Progenitor cell of endocrine pancreas (in vitro differentiated cells): ENCODE measurements at places on chromosomes 2 and 18.

GRCh38 chr2:1571477-1572417 is 158.5 kb downstream of the TPO start:
- DNase-seq, result no peak

DNA sequence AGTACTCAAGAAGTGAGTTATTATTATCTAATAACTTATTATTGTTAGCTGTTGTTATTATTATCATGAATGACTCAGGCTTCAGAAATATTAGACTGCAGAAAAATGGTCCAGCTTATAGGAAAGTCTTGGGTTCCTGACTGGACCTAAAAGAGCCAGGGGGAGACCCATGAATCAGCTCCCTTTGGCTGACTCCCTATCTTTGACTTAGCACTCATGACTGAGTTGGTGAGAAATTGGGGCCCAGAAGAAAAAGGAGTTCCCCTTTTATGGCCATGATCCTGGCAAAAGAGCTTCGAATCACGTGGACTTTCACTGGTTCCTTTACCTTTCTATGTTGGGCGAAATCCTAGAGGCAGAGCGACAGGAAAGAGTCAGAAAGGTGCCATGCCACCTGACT is 145.8 kb downstream of the MYO3B start:
- DNase-seq, result no peak

GRCh38 chr2:30894498-30895119 is 87.4 kb upstream of the CAPN13 start:
- no peak for DNase-seq

- DNase-seq, result no peak
Measured at GRCh38 chr2:157261199-157261782, 3.8 kb downstream of the GALNT5 start.

GRCh38 chr2:48204750-48205136 is 298.4 kb upstream of the FBXO11 start:
- DNase-seq, result no peak

DNA sequence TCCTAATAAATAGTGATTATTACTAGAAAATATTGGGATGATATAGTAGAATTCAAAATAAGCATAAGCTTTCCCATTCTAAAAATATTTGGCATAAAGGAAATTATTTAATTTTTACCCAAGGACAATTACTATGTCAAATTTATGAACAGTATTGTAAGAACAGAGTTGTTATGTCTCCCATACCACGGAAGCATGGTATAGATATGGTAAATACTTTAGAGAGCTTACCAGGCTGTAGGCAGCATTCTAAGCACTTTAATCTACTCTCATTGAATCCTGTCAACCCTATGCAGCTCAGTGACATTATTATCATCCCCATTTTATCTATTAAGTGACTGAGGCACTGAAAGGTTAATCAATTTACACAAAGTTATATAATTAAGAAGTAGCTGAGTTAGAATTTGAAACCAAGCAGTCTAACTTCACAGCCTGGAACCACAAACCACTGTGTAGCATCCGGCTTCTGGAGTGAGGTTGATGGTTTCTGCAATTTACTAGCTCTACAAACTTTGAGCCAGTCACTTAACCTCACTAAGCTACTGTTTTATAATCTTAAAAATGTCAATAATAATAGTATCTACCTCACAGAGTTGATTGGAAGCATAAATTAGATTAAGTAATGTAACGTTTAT is 323.7 kb downstream of the ARHGAP15 start:
- no peak for DNase-seq

GRCh38 chr2:235744161-235744560 is 250.3 kb downstream of the AGAP1 start:
- no peak for DNase-seq

DNA sequence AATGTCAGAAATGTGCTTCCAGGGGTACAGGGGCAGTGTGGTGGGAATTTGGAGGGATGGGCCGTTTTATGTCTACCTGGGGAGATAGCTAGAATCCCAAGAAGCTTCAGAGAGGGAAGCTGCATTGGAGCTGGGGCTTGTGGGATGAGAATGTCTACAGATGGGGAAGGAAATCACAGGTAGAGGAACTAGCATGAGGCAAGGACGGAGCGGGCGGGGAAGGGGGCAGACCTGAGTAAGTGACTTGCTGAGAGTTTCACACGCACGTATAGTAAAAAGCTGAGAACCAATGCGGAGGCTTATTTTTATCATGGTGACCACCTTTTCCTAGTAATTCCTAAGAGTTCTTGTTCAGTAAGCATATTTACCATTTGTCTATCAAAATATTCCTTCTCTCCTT is 6.3 kb downstream of the C2orf80 start:
- DNase-seq, result no peak

- DNase-seq, result no peak
Measured at GRCh38 chr2:208163489-208163888, at the start of gene CRYGA. CRYGA (minus strand) TSS chr2:208163589; CDS start chr2:208163556, 33 bp downstream.

DNA sequence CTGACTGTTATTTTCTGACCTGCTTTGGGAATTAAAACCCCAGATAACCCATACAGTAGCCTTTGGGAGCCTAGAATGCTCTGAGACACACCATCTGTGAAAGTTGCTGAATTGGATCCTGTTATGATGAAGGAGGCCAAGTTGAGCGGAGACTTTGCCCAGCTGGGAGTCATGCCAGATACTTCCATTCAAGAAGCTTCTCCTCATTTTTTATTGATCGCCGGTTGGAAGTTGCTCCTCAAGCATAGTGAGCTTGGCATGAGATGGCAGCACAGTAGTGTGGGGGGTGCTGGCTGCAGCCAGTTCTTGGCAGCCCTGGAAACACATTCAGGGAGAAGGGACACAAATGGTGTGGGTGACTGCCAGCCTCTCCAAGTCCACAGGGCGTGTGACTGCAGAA is 270.7 kb upstream of the NRP2 start:
- no peak for DNase-seq

GRCh38 chr2:121030523-121030922 is 254.5 kb downstream of the TFCP2L1 start:
- no peak for DNase-seq

- no peak for DNase-seq
Measured at GRCh38 chr18:57909620-57910019, 106.5 kb upstream of the ATP8B1 start.

DNA sequence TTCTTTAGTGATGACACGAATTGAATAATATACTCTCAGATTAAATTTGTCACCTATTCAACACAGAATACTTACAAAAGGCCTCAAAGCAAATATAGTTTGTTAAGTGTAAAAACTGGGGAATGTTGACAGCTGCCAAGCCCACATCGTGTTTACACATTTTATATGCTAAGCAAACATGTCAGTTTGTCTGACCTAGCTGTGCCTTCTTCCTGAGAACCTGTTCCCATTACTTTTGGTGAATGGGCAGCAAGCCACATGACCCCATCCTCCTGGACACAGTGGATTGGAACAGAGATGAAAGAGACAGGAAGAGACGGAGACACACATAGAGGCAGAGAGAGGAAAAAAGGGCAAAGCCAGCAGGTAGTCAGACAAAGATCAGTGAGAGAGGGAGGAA is 22.9 kb upstream of the CUL3 start:
- DNase-seq, result no peak

DNA sequence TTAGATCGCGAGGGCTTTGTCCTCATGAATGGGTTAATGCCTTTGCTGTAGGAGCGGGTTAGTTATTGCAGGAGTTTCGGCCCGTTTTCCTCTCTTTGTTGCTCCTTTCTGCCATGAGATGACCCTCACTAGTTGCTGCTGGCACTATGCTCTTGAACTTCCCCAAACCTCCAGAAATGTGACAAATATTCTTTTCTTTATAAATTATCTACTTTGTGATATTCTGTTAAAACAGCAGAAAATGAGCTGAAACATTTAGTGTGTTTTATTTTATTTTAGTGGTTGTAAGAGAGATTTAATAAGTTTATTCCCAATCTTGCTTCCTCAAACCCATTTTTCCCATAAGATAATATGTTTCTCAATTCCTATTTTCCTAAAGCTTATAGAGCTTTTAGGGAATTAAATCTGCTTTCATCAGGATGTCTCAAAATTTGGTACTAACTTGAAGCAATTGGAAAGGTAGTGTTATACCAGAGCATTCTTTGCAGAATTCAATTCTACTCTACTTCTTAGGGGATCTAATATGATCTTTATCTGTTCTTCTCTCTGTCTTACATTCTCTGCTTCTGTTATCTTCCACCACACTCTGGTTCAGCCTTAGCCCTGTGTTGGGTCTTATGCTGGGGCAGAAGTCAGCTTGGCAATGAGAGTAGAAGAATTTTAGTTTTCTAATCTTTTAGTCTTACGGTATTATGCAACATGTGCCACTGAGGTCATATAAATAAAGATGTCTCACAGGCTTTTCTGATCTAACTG is 23.1 kb downstream of the DDX1 start:
- DNase-seq, result no peak

GRCh38 chr2:150100336-150100735 is 387.1 kb downstream of the RND3 start:
- no peak for DNase-seq

DNA sequence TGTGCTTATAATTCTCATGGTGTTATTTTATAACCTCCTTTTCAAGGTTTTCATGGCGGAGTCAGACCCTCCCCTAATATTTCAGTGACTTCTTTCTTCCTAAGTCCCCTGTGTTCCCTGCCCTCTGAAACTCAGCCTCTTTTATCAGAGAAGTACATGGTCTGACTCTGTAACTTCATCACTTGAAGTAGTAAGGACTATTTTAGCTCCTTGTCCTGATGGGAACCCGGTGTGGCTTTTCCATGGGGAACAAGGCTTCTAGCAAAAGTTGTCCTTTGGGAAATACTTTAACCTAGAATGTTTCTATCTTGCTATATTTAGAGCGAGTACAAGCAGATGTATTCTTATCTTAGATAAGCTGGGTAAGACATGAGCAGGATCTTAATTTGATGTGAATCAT is 117.5 kb downstream of the TRIB2 start:
- no peak for DNase-seq

- no peak for DNase-seq
Measured at GRCh38 chr2:126579868-126580267, 76.1 kb upstream of the GYPC start.

DNA sequence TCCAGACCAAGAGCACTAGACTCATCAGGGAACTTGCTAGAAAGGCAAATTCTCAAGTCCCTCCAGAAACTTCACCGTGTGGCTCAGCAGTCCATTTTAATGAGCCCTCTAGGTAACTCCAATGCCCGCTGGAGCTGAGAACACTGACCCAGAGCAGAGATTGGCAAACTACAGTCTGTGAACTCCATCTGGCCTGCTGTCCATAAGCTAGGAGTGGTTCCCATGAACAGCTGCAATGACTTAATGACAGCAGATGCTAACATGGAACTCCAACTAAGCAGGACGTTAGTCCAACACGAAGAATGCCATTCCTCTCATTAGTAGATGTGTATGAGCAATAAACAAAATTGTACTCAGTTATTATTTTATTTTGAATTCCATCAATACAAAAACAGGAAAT is 371.9 kb downstream of the STK39 start:
- DNase-seq, result no peak

DNA sequence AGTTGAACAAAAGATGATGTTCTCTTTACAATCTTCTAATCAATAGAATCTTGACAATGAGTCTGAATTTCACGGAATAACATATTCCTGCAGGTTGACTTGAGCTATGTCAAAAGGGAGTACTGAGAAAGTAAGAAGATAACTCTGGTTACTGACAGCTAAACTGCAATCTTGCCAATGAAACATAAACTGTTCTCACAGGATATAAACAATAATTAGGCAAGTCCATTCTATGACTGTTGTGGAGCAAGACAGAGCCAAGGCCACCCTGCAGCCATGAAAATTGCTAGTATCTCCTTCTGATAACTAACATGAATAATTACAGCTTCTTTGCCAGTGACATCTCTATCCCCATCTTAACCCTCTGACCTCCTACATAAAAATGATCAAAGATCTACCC is 6.3 kb upstream of the RPRD1A start:
- DNase-seq, result no peak

DNA sequence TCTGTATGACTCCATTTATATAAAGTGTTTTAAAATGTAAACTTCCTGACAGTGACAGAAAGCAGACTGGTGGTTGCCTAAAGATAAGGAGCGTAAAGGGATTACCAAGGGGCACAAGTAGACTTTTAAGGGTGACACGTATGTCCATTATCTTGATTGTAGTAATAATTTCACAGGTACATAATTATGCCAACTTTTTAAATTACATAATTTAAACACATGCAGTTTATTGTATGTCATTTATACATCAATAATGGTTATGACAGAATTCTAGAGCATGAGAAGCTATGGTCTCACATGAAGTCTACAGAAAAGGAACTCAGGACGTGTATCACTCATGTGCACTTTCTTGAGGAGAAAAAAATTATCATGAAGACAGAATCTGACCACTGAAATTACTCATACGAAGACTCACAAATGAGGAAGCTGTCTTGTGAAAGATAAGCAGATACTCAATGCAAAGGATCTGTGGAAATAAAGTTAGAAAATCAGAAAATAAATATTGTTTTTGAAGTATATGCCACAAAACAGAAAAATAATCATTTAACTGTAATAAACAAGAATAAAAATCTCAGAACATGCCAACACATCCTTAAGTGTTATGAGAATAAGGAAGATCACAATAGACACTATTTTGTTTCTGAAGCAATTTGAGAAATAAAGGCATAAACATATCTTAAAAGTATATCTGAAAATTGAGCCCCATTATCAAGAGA is 84.4 kb downstream of the TMEM131 start:
- no peak for DNase-seq

DNA sequence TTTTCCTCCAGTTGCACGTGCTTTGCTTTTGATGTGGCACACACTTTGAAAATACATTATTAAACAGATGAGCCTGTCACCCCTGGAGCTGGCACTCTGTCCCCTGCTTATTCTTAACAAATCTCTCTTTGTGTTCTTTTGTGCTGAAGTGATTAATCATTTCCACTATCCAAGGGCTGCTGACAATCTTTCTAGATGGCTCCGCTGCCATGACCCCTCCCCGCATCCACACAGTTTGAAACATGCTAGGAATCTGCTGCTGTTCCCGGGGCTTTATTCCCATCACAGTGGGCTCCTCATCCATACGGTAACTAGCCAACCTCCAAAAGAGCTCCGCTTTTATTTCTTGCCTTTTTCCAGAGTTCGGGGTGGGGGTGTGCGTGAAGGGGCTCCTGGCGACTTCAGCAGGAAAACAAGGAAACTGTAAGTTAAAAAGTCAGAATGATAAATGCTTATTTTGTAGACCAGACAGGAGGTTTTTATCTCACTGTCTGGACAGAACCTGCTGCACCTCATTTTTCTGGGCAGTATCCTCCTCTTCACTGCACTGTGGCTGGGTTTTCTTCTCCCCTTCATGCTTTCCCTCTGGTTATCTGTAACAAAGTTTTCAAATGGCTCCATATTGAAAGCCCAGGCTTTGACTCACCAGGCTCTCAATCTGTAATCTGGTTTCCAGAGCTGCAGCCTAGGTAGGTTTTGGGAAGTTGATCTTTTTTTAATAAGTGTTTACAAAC is 319.7 kb downstream of the AFF3 start:
- DNase-seq, result no peak
